ENCODE measurements at places on chromosomes 13 and 19. TPM values are rescaled to one million over a fixed set of nuclear protein-coding genes. Genes with fewer than 3 reads are reported as not detected.

DNA sequence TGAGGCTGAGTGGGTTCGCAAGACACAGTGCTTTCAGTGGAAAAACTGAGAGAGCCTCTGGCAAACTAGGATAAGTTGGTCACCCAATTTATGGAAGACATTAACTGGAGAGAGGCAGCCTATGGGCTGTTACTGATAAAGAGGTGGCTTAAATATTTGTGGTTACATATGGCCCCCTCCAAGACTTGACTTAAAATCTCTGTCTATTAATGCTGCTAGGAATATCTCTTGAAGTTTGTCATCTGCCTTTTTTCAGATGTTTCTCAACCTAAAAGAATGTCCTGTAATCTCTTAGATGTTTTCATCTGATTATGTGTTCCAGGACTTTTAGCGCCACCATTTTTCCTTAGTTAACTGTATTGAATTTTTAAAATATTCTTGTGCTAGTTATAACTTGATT, 54.6 kb downstream of the NAA16 start:
- no peak for DNase-seq

The NOP53 gene
- 249 TPM for total RNA-seq

- DNase-seq = peak; percentile 51
Observed at GRCh38 chr19:42140125-42140754, 8.0 kb upstream of the POU2F2 start.

DNA sequence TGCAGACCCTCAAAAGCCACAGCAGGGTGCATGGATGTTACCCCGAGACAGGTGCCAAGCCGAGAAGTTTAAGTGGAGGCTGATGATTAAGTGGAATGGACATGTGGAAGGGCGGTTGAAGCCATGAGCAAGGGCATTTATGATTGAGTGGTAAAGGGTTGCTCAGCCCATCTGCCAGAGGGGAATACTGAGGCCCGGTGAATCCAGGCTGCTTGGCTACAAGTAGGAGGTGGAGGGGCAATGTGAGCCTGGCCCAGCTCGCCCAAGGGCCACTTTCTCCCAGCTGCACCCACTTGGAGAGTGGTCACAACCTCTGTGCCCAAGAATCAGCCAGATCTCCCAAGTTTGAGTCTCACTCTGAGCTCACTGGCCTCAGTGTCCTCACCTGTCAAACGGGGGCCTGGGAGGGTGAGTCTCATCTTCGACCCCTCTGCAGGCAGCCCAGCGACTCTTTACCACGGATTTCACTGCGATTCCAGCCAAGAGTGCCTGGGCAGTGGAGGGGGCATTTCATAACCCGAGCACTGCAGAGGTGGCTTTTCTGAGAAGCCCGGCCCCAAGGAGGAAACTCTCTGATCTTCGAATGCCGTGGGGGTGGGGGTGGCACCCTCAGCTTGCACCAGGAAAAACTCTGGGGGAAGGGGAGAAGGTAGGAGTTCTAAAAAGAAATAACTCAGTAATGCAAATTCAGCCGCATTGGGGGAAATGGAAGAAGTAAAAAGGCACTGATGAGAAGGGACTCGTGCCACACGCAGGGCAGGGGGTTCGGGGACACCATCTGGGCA, 62.9 kb upstream of the KLF2 start:
- no peak for DNase-seq

DNA sequence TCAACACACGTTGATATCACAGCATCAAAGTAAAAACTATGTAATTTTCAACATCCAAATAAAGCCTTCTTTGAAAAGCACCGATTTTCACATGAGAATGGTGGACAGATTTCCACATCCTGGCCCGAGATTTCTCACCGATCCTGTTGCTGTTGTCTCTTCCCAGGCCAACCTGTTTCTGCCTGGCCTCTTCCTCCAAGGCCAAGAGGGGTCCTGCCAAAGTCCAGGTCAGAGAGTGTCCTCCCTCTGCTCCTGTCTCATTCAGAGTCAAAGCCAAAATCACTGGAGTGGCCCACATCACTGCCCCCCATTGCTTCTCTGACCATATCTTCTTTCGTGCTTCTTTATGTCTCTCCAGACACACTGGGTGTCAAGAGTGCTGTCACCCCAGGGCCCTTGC, 49.5 kb downstream of the CHST8 start:
- DNase-seq = no peak

The ZNF570 gene
- 4.8 TPM for total RNA-seq

The NRTN gene
- 0.21 TPM for total RNA-seq

- DNase-seq = peak; percentile 81
Observed at GRCh38 chr19:46513461-46514236, 18.0 kb upstream of the PNMA8B start.

- peak; percentile 47 for DNase-seq
Observed at GRCh38 chr19:16386619-16387240, 62.1 kb downstream of the KLF2 start.

DNA sequence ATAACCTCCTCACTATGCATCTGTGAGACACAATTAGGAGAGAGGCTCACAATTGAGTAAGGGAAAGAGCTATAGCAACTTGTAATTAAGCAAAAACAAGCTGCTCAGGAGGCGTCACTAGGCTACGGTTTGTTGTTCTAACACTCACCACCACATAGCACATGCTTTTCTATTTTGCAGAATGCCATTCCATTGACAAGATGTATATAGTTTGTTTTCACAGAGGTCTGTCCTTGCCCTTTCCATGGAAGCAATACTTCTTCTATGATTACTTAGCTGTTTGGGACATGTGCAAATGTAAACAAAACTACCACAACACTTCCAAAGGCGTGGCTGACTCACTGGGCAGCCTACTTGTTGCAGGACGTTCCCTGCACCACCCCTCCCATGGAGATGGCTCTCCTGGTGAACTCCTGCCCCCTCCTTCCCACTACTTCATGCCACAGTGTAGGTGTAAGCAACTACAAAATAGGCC, 33.9 kb upstream of the FAM216B start:
- no peak for DNase-seq

DNA sequence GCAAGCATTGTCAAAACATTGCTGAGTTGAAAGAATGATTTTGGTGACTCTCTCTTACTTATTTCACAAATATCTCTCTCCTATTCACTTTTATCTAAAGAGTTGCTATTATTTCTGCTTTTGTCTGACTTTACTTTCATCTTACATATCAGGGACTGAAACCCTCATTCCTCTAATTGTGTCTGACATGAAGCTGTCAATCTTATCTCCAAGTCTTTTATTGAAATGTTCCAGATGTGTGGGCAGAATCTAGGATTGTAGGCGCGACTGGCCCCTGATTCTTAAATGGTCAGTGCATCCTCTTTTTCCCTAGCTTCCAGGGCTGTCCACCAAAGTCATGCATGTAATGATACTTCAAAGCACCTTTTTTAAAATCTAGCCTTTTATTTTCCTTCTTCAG, 174.6 kb downstream of the NDFIP2 start:
- no peak for DNase-seq

The MISP gene
- not detected for total RNA-seq

DNA sequence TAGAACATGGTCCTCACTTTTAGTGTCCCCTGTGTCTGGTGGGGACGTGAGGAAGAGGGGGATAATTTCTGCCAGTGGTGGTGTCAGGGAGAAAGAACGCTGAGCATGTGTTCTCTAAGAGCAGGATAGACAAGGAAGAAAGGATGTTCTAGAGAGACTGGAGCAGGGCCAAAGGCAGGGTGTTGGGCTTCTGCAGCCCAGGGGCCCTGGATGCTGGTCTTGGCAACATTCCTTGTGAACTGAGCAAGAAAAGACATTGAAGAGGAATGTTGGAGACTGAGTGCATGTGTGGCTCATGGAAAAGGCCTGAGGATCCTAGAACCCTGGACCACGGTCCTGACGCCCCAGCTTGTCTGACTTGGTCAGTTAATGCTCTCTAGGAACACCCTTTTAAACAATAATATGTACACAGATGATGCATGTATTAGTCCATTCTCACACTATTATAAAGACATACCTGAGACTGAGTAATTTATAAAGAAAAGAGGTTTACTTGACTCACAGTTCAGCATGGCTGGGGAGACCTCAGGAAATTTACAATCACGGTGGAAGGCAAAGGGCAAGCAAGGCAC, 33.6 kb upstream of the SLC10A2 start:
- DNase-seq = no peak

The SYCN gene
- total RNA-seq = not detected

The BAX gene
- total RNA-seq = 191 TPM

The C1QTNF9 gene
- not detected for total RNA-seq

- DNase-seq = peak; percentile 33
Observed at GRCh38 chr13:26051657-26052311, at the start of gene SHISA2. TSS of gene SHISA2 (minus strand) at chr13:26052016. CDS start at chr13:26050975, 1,041 bp downstream.

DNA sequence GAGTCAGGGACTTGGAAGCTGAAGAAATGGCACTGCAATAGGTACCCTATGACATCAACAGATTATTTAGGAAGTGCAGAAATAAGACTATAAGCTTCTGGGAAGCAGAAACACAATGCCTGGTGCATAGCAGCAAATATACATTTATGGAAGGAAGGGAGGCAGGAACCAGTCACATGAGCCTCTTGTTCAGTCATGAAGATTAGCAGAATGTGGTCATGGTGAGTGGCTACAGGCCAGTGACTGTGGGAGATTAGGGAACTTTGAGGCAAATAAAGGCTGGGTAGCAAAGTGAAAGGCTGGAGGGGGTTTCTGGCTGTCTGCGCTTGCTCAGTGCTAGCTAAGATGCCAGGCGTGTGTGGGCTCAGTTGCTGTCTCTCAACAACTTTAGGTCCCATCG, 96.3 kb downstream of the EPSTI1 start:
- no peak for DNase-seq

- DNase-seq = no peak
Observed at GRCh38 chr13:64798422-64798821, 2431.7 kb downstream of the PCDH9 start.

- peak; percentile 17 for DNase-seq
Observed at GRCh38 chr19:51688671-51689571, 4.2 kb upstream of the SPACA6 start.

DNA sequence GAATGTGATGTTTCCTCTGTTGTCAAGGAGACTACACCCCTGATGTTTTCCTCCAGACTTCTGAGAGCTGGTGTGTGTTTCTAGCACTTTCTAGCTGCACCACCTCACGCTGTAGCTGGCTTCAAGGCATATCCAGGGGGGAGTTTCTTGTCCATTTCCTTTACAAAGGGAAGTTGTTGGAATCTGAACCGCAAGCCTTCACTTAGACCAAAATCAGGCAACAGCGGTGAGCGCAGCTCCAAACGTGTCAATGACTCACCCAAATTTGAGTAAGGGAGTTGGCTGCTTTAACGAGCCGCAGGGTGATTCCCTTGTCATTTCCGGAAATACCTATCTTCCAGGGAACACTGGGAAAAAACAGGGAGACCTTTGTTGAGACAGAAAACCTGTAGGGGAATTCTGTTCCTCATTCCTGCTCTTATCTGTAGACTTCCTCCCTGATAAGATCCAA, 2.5 kb downstream of the LDLR start:
- DNase-seq = peak; percentile 30

The MTIF3 gene
- 28.7 TPM for total RNA-seq

The NLRP5 gene
- total RNA-seq = not detected

DNA sequence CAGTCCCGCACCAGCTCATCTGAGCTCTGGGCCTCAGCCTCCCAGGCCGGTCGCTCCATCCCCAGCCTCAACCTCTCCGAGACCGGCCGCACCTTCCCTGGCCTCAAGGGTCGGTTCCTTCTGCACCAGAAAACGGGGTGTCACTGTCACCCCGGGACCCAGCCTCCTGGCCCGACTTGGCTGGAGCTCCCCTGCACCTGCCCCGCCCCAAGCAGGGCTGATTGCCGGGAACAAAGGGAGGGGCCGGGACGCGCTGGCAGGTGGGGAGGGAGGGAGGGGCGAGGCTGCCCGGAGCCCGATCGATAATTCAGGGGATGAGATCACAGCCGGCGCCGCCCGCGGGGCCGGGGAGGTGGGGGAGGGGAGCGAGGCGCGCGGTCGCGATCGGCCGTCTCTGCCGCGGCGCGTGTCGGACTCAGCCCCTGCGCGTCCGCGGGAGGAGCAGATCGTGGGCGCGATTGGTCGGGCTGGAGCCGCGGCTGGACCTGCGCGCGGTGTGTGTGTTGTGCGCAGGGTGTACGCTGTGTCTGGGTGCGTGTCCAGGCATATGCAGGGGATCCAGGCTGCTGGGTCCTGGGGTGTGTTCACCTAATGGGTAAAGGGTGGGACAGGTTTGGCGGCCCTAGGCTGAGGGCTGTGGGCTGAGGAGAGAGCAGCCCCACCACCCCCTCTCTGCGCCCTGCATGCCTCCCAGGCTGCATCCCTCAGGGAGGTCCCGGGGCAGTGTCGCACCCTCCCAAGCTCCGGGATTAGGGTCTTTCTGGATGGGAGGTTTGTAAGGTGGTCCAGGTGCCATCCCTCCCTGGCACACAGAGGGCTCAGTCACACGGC, 1.1 kb upstream of the SHC2 start:
- DNase-seq = no peak

The LAIR1 gene
- 9.0 TPM for total RNA-seq

- DNase-seq = no peak
Observed at GRCh38 chr13:50677258-50677657, 166.2 kb downstream of the DLEU7 start.

The MLLT1 gene
- 56.8 TPM for total RNA-seq

The SPACA4 gene
- not detected for total RNA-seq

DNA sequence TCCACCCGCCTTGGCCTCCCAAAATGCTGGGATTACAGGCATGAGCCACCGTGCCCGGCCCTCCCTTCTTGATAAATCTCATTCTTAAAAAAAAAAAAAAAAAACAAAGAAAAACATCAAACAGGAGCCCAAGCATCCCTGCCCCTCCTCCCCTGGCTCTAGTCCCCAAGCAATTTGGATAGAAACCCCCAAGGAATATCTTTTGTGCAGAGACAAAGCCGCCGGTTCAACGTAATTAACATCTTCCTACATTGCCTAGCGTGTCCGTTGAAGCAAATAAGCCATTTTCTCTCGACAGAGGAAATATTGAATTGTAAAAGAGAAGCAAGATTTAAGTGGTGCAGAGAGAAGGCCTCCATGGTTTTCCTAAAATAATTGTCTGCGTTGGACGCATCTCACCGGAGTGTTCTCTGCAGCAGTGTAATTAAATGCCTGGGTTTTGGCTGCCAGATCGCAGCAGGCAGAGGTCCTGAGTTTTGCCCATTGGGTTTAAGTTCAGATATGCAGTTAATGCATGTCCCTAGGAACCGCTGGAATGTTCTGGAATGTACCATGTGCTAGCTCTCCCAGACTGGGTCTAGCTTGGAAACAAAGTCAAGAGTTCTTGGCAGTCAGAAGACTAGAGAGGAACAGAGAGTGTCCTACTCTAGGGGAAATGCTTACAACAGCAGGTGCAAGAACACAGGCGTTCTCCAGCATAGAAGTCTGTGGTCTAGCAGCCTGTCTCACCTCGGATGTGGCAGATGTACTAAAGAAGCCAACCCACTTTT, 30.8 kb downstream of the PIN1 start:
- DNase-seq = no peak

Measured in activated naive CD8-positive, alpha-beta T cell treated with anti-CD3 and anti-CD28 coated beads for 36 hours (primary cell).